Inflammatory macrophage treated with lipopolysaccharide for 1 hour (primary cell): ENCODE measurements at places on chromosomes 3 and 15.

DNA sequence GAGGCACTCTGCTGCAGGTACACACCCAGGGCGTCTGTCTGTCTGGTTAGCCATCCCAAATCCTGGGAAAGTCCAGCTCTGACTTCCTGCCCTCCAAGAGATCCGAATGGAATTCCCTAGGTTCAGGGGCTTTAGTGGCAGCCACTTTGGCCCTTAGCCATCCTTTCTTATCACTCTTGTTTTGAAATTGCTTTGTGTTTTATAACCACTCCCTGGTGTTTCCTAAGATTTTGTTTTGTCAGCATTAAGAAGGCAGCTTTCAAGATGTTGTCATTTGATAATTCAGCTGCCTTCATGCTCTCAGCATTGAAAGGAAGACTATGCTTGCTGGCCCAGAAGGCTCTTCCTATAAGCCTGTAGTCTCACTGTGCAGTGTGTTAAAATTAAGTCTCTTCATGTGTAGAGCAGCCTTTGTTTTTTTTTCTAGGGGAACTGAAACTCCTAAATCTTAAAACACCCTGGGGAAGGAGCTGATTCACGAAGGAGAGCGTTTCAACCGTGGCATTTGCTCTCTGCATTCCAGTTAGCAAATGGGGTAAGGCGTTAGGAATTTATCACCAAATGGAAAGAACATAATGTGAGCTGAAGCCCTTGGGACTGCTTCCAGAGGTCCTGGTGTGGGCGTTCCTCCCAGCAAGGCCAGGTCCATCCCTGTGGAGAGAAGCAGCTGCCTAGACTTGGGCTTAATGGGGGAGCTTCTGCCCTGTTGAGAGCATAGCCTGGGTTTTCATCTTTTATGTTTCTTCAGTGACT, 14.2 kb upstream of the CLEC3B start:
- DNase-seq, result no peak

DNA sequence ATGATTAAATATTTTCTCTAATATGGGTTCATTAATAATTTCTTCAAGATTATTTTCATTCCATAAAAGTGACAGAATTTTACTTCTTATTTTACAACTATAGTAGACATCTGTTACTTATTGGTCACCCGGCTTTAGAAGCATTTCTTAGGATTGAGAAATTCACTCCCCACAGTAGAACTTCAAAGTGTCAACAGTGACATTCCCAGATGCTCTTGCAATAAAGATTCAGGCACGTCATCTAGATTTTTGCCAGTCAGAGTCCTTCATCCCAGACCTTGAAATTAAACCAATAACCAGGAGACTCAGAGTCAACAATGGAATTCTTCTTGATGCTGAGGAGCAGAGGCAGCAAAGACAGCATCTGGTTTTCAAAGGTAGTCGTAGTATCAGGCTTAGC, 190.8 kb downstream of the VGLL3 start:
- no peak for DNase-seq

GRCh38 chr3:189331002-189331418, 159.2 kb downstream of the TPRG1 start:
- DNase-seq, result no peak

DNA sequence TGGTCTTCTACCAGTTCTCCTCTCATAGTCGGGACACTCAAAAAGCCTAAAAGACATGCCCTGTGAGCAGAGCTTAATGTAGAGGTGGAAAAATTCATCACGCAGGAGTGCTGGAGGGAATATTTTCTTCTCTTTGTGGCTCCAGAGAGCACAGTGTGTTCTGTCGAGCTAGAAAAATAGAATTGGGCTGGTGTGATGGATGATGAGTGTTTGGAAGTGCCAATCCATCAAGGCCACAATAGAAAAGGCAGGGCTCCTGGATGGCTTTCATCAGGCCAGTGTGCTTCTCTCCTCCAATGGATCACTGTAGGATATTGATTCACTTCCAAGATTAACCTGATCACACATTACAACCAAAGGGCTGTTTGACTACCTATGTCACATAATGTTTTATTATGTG, 65.7 kb downstream of the CD47 start:
- no peak for DNase-seq

DNA sequence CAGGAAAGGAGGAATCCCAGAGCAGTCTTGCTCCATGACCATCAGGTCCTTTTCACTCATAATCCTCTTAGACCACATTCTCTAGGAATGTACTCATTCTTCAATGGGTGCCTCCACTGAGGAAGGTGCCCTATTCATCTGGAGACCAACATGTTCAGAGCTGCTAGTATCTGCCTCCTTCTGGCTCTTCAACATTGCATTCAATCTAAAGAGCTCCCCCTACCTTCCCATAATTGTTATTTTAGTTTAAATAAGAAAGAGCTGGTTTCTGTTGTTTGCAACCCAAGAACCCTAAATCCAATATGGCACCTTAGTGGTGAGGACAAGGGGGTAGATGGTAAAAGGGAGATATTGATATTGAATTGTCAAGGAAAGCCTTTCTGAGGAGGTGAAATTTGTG, 67.6 kb downstream of the SCN11A start:
- no peak for DNase-seq

DNA sequence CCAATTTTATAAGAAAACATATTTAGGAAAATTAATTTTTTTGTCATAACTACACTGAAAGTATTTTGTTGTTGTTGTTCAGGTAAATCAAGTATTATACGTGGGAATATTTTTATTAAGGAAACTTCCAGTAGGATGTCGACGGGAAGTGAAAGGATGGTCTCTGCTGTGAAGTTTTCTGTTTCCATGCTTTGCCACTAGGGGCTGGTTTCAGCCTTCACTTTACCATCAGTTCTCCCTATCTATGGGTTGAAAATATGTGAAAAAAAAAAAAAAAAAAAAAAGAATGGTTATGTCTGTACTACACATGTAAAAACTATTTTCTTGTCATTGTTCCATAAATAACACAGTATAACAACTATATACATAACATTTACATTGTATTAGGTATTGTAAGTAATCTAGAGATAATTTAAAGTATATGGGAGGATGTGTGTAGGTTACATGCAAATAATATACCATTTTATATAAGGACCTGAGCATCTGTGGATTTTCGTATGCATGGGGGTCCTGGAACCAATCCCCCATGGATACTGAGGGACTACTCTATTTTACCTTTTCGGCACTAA, 136.7 kb downstream of the SMAD6 start:
- DNase-seq, result no peak

GRCh38 chr15:68794863-68795262, 25.8 kb downstream of the ANP32A start:
- peak; percentile 55 for DNase-seq

GRCh38 chr3:25025236-25025635, 402.8 kb upstream of the RARB start:
- DNase-seq, result no peak

- DNase-seq, result peak; percentile 26
Measured at GRCh38 chr3:41199866-41200668, 762 bp downstream of the CTNNB1 start.

- DNase-seq, result no peak
Measured at GRCh38 chr15:92383519-92384324, 10.0 kb upstream of the ST8SIA2 start.

GRCh38 chr3:89698208-89698830, 590.9 kb downstream of the EPHA3 start:
- DNase-seq, result no peak

- DNase-seq, result no peak
Measured at GRCh38 chr3:50603261-50604109, 8.1 kb downstream of the CISH start.

DNA sequence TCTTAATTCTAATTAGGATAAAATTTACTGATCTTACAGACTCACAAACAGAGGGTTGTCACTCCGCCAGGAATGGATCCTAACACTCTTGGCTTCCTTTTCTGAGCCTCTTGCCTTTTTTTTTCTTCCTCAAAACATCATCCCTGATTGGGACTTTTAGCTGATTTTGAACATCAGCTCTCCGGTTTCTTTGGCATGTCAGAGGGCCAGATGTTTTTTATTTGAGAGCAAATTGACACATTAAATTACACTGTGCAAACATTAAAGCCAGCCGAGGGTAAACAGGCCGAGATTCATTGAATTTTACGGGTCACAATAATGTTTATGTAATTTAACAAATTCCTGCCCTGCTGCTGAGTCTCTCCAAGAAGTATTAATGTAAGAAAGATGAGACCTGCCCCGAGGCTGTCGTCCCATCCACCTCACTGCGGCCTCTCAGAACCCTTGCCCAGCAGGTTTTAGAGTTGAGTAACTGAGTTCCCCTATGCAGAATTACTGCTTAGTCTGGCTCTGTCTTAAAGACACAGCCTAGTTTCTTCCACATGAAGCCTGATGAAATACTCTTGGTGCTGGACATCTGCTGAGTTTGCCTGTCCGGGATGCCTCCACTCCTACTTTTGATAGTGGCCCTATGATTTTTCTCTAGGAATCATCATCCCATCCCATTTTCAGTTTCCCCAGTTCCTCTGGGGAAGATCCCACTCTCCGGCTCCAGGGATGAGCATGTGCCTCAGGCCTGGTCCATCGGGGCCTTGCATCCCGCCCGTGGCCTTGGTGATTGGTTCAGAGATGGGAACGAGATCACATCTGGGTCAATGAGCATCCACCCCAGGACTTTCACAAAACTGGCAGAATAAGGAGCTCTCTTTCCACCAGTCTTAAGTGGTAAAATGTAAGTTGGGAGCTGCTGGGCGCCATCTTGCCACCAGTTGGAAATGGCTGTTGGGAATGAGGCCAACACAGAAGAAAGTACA, 226.6 kb upstream of the TLE3 start:
- DNase-seq, result no peak

DNA sequence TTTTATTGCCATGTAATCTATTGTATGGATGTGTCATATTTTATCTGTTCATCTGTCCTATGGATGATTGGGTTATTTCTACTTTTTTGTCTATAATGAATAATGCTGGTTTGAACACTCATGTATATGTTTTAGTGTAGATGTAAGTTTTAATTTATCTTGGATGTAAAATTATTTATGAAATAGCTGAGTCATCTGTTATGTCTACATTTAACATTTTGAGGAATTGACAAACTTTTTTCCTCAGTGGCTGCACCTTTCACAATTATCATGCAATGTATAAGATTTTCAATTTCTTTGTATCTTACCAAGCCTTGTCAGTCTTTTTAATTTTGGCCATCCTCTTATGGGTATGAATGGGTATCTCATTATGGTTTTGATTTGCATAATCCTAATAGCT, 666.4 kb downstream of the DIPK2A start:
- DNase-seq, result no peak

GRCh38 chr3:71456156-71456555, 127.4 kb downstream of the FOXP1 start:
- peak; percentile 36 for DNase-seq

DNA sequence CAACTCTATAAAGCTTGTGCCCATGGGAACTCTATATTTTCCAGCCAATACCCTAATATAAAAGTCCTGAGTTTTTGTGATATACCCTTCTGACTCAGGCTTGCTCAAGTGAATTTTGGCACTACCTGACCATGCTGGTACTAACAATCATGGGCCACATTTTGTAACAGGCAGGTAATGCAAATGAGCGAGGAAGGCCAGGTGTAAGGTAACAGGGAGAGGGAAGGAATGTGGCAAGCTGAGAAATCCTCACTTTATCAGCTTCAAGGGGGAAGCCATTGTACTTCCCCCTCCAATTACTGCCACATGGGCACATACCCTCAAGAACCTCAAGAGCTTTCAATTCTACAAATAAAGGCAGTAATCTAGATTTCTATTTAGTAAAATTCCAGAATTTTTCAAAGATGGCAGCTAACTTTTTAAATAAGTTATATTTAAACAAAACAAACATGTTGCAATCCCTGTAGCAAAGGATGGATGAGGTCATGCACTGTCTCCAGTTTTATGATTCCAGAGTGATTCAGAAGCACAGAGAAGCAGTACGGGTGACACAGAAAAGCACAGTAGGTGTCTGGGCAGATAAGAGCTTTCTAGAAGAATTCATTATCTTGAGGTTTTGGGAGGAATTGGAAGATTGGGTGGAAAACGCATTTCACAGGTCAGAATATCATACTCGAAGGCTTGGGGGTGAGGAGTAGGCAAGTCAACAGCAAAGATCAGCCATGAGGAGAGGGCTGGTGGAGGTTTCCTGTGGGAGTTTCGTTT, 87.6 kb downstream of the FOXP1 start:
- peak; percentile 66 for DNase-seq

GRCh38 chr15:34436126-34436955, 1.3 kb downstream of the GOLGA8A start:
- peak; percentile 2 for DNase-seq

DNA sequence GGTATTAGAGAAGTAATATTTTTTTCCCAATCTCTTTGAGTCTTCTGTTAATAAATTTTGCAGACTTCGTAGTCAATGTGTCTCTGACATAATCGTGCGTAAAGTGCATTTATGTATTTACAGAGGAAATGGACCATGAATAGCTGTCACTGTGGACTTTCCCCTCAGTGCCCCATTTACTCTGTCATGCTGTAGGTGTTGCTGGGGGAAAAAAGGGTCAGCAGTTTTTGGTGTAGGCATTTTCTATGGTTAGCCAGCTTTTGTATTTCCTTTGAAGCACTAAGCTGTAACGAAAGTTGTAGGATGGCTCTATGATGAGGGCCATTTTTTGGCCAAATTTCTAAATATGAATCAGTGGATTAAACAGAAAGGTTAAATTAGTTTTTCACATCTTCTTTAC, 598.4 kb downstream of the FGF12 start:
- no peak for DNase-seq
